Activated CD4-positive, alpha-beta memory T cell treated with anti-CD3 and anti-CD28 coated beads, Interleukin-2, amount 10 ng/mL, durations not matched to agents 7 days and 5 days (primary cell): ENCODE measurements at places on chromosomes 12 and 14. TPM values are rescaled to one million over a fixed set of nuclear protein-coding genes. Genes with fewer than 3 reads are reported as not detected.

The NOS1 gene
- not detected for total RNA-seq

The RNASE4 gene
- 2.7 TPM for total RNA-seq

The GALNT6 gene
- 18.6 TPM for total RNA-seq

The NUAK1 gene
- not detected for total RNA-seq

The SPRYD3 gene
- 31.2 TPM for total RNA-seq

The MFAP5 gene
- total RNA-seq, result not detected

The PLEKHG3 gene
- total RNA-seq, result 133 TPM

The DEGS2 gene
- 0.25 TPM for total RNA-seq

The ERC1 gene
- 37.9 TPM for total RNA-seq

DNA sequence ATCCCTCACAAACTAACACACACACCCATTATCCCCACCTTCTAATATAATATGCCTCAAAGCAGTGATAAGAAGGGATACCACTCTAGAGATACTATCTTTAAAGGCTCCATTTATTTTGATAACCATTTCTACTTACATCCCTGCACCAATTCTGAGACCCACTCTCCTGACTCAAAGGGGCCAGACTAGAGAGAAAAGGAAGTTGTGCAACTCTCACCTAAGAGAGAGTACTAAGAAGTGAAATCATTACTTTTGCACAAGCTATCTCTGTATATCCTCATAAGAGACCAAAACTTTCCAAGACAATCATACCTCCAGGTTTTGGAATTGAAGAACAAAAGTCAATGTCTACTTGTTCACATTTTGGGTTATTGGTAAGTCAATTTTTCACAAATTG is 45.4 kb upstream of the USP15 start:
- peaks cover 8% of the 10 kb centered on the region for H3K27me3 ChIP-seq
- H3K36me3 ChIP-seq, result no peaks in the 10 kb centered on the region
- H3K4me1 ChIP-seq, result peaks cover 9% of the 10 kb centered on the region
- H3K27ac ChIP-seq, result no peak overlapping the region
- no peak overlapping the region for H3K4me3 ChIP-seq

- H3K4me3 ChIP-seq, result no peak overlapping the region
- no peaks in the 10 kb centered on the region for H3K27me3 ChIP-seq
- H3K36me3 ChIP-seq, result peaks cover 44% of the 10 kb centered on the region
- peaks cover under 1% of the 10 kb centered on the region for H3K4me1 ChIP-seq
- no peak for DNase-seq
- H3K27ac ChIP-seq, result no peak overlapping the region
Observed at GRCh38 chr14:50756300-50756699, 74.7 kb downstream of the NIN start.

GRCh38 chr12:17192721-17193120 is 586.8 kb upstream of the LMO3 start:
- H3K27ac ChIP-seq, result no peak overlapping the region
- no peaks in the 10 kb centered on the region for H3K36me3 ChIP-seq
- H3K27me3 ChIP-seq, result no peaks in the 10 kb centered on the region
- no peak overlapping the region for H3K4me3 ChIP-seq
- no peaks in the 10 kb centered on the region for H3K4me1 ChIP-seq

DNA sequence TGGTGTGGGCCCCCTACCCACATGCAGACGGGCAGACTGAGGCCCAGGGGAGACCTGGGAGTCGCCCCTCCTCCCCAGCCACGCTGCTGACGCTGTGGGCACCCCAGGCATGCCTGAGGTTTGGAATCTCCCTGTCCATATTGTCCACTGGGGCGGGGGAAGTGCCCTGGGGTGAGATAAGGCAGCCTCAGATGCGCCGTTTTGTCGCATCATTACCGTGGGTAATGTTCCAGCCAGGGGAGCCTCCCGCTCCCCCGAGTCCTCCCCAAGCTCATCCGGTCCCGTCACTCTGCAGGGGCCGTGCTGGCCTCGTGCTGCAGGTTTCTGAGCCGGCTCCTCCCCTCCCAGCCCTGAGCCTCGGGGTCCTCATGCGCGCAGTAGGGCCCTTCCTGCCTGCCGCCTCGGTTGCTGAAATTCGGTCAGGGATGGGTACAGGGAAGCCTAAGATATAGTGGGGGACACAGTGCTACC is 11.4 kb downstream of the INF2 start:
- H3K27ac ChIP-seq, result no peak overlapping the region
- H3K4me3 ChIP-seq, result no peak overlapping the region
- peaks cover 10% of the 10 kb centered on the region for H3K4me1 ChIP-seq
- H3K36me3 ChIP-seq, result peaks cover 11% of the 10 kb centered on the region
- H3K27me3 ChIP-seq, result no peaks in the 10 kb centered on the region

DNA sequence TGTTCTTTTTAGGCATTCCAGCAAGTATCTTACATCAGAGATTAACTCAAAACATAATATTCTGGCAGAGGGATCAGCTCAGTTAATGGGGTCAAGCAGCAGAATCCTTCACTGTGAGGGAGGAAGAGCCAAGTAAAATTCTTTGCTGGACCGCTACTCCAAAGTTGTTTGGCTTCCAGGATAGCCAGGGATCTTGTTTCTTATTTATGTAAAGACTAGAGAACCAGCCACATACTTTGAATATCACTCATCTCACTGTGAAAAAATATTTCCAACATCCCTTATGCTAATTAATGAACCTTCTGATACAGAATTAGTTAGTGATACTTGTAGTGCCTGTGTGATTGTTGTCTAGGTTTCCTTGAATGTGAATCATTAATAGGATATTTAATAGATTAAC is 94.2 kb downstream of the PLEKHA5 start:
- H3K27me3 ChIP-seq, result no peaks in the 10 kb centered on the region
- H3K36me3 ChIP-seq, result no peaks in the 10 kb centered on the region
- H3K4me3 ChIP-seq, result no peak overlapping the region
- no peak overlapping the region for H3K27ac ChIP-seq
- no peak for DNase-seq
- H3K4me1 ChIP-seq, result peaks cover 5% of the 10 kb centered on the region

GRCh38 chr12:27431185-27431584 is 15.4 kb upstream of the SMCO2 start:
- peaks cover 32% of the 10 kb centered on the region for H3K4me1 ChIP-seq
- no peak overlapping the region for H3K27ac ChIP-seq
- no peak for DNase-seq
- peaks cover 20% of the 10 kb centered on the region for H3K36me3 ChIP-seq
- no peak overlapping the region for H3K4me3 ChIP-seq

- no peak for DNase-seq
- no peak overlapping the region for H3K27ac ChIP-seq
- no peak overlapping the region for H3K4me3 ChIP-seq
- H3K4me1 ChIP-seq, result no peaks in the 10 kb centered on the region
- H3K27me3 ChIP-seq, result no peaks in the 10 kb centered on the region
- H3K36me3 ChIP-seq, result no peaks in the 10 kb centered on the region
Observed at GRCh38 chr12:69464428-69464827, 5.8 kb upstream of the FRS2 start.

- no peak overlapping the region for H3K27ac ChIP-seq
- no peak for DNase-seq
- no peaks in the 10 kb centered on the region for H3K36me3 ChIP-seq
- H3K4me1 ChIP-seq, result no peaks in the 10 kb centered on the region
- no peak overlapping the region for H3K4me3 ChIP-seq
Observed at GRCh38 chr12:99834710-99835109, 150.0 kb downstream of the ANKS1B start.

DNA sequence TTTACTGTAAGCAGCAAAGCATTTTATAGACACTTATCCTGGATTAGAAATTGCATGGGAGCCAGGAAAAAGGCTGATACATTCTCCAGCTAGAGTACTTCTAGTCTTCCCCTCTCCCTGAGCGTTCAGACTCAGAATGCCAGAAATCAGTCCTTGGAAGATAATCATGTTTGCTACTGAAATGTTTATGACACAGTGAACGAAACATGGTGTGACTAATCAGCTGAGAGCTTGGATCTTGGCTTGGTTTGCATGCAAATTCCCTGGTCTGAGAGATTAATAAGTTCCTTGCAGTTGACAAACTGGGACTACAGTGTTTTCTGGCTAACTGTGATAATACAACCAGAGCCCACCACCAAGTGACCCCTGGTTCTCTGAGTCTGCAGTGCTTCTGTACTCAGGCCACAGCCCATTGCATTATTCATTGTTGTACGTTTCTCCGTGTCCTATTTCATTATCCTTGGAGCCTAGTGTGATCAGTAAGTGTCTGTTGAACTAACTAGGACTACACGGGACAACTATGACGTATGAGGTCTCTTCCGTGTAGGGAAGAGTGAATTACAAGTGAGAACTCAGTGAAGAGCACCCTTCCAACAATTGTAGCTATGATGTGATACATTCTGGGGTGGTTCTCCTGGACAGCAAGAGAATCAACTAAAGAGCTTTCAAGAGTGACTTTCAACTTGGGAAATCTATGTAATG is 34.6 kb upstream of the EVL start:
- H3K4me1 ChIP-seq, result no peaks in the 10 kb centered on the region
- H3K4me3 ChIP-seq, result no peak overlapping the region
- no peaks in the 10 kb centered on the region for H3K36me3 ChIP-seq
- H3K27ac ChIP-seq, result no peak overlapping the region
- no peaks in the 10 kb centered on the region for H3K27me3 ChIP-seq
- no peak for DNase-seq

- H3K36me3 ChIP-seq, result peaks cover 24% of the 10 kb centered on the region
- H3K4me3 ChIP-seq, result no peak overlapping the region
- no peak for DNase-seq
- H3K27me3 ChIP-seq, result no peaks in the 10 kb centered on the region
- no peaks in the 10 kb centered on the region for H3K4me1 ChIP-seq
Observed at GRCh38 chr12:110370732-110371231, 32.7 kb downstream of the ANAPC7 start.

GRCh38 chr12:68224613-68225285 is 861 bp downstream of the IL26 start:
- DNase-seq, result no peak
- peaks cover 35% of the 10 kb centered on the region for H3K4me1 ChIP-seq
- H3K36me3 ChIP-seq, result peaks cover 3% of the 10 kb centered on the region

DNA sequence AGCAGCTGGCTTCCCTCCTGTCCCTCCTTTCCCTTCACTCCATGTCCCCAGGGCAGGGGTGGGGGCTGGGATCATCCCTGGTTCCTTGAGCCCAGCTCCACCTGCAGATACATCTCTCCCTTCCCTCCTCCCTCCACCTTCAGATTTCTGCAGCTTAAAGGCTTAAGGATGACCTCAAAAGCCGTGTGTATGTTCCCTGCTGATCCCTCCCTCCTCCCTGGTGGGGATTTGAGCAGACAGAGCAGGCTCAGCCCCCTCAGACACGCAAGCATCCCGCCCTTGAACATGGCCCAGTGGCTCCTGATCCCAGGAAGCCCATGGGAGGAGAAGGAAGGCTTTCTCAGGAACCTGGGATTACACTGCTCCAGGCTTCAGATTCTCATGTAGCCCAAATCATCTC is 82.9 kb upstream of the RIN3 start:
- H3K36me3 ChIP-seq, result no peaks in the 10 kb centered on the region
- peaks cover 4% of the 10 kb centered on the region for H3K4me1 ChIP-seq
- no peak overlapping the region for H3K27ac ChIP-seq
- H3K4me3 ChIP-seq, result no peak overlapping the region
- no peaks in the 10 kb centered on the region for H3K27me3 ChIP-seq

DNA sequence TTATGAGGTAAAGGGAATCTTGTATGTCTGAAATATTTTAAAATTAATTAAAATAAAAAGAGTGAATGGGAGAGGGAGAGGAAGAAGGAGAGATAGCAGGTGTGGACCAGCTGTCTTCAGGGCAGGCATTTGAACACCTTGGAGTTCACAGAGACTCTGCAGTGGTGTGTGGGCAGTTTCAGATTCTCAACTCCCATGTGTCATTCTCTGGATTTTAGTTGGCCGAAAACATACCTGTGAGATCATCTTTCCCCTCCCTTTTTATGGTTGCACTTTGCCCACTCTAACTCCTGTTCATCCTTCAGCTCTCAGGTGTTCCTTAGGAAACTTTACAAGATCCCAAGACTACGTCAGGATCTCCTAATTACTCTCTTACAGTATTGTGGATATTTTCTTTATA is 108.1 kb downstream of the ERC1 start:
- H3K27ac ChIP-seq, result no peak overlapping the region
- peaks cover 25% of the 10 kb centered on the region for H3K4me1 ChIP-seq
- H3K4me3 ChIP-seq, result no peak overlapping the region
- H3K36me3 ChIP-seq, result no peaks in the 10 kb centered on the region

DNA sequence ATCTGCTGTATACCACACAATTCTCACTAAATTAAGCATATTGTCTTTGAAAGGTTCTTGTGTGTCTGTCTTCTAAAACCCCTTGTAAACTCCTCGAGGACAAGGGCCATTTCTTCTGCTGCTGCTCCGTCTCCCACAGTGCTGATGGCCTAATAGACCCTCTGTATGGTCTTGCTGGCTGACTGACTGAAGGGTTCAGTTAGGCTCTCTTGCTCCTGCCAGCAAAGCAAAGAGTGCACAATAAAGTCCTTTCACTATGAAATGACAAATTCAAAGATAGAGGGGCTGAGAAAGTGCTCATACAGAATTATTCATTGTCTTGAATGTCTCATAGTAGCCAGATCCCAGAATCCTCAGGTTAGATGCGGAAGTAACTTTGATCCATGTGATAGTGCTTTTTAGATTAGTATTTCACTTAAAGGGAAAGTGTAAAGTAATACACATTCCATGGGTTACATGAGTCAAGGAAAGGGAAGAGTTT is 14.2 kb upstream of the RIOX1 start:
- H3K4me3 ChIP-seq, result no peak overlapping the region
- H3K4me1 ChIP-seq, result peaks cover 5% of the 10 kb centered on the region
- no peaks in the 10 kb centered on the region for H3K27me3 ChIP-seq
- H3K27ac ChIP-seq, result no peak overlapping the region
- no peaks in the 10 kb centered on the region for H3K36me3 ChIP-seq

GRCh38 chr12:66662729-66663128 is 16.1 kb downstream of the GRIP1 start:
- no peak overlapping the region for H3K27ac ChIP-seq
- no peak overlapping the region for H3K4me3 ChIP-seq
- DNase-seq, result no peak

GRCh38 chr12:104576980-104577580 is 120.3 kb downstream of the CHST11 start:
- no peak overlapping the region for H3K4me3 ChIP-seq
- H3K27me3 ChIP-seq, result no peaks in the 10 kb centered on the region
- no peak overlapping the region for H3K27ac ChIP-seq
- peaks cover 81% of the 10 kb centered on the region for H3K4me1 ChIP-seq
- peaks cover 45% of the 10 kb centered on the region for H3K36me3 ChIP-seq

GRCh38 chr14:99671235-99672224 is 12.6 kb upstream of the CYP46A1 start:
- H3K27ac ChIP-seq, result no peak overlapping the region
- no peak overlapping the region for H3K4me3 ChIP-seq
- no peaks in the 10 kb centered on the region for H3K36me3 ChIP-seq

GRCh38 chr14:30681752-30682355 is 59.7 kb downstream of the SCFD1 start:
- no peaks in the 10 kb centered on the region for H3K27me3 ChIP-seq
- no peaks in the 10 kb centered on the region for H3K4me1 ChIP-seq
- H3K4me3 ChIP-seq, result no peak overlapping the region
- H3K36me3 ChIP-seq, result peaks cover 20% of the 10 kb centered on the region

GRCh38 chr14:85824526-85824925 is 294.6 kb downstream of the FLRT2 start:
- no peaks in the 10 kb centered on the region for H3K36me3 ChIP-seq
- no peaks in the 10 kb centered on the region for H3K27me3 ChIP-seq
- no peak overlapping the region for H3K27ac ChIP-seq
- no peak overlapping the region for H3K4me3 ChIP-seq
- no peak for DNase-seq
- no peaks in the 10 kb centered on the region for H3K4me1 ChIP-seq

GRCh38 chr12:109888179-109889020 is 8.1 kb upstream of the GLTP start:
- peaks cover 50% of the 10 kb centered on the region for H3K4me1 ChIP-seq
- H3K27ac ChIP-seq, result peak overlapping the region; percentile 99
- H3K27me3 ChIP-seq, result peaks cover 3% of the 10 kb centered on the region
- H3K4me3 ChIP-seq, result peak overlapping the region; percentile 55
- no peaks in the 10 kb centered on the region for H3K36me3 ChIP-seq
